ENCODE measurements at places on chromosomes 6 and 20. TPM values are rescaled to one million over a fixed set of nuclear protein-coding genes. Genes with fewer than 3 reads are reported as not detected.

DNA sequence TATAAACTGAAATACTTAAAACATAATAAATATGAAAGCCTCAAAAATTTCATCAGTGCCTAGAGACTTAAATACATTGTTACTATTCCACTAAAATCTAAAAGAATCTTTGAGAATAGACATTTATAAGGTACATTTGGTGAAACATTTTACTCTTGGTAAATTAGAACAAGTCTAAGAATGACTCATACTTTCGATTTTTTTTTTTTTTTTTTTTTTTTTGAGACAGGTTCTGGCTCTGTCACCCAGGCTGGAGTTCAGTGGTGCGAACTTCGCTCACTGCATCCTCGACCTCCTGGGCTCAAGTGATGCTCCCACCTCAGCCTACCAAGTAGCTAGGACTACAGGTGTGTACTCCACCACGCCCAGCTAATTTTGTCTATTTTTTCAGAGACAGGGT, 6.4 kb downstream of the FUCA2 start:
- H3K27me3 ChIP-seq, result no peaks in the 10 kb centered on the region
- H3K36me3 ChIP-seq, result peaks cover 25% of the 10 kb centered on the region
- no peak for DNase-seq
- H3K4me1 ChIP-seq, result no peaks in the 10 kb centered on the region

- H3K27ac ChIP-seq, result no peak overlapping the region
- DNase-seq, result no peak
- H3K36me3 ChIP-seq, result no peaks in the 10 kb centered on the region
- H3K27me3 ChIP-seq, result no peaks in the 10 kb centered on the region
- H3K4me1 ChIP-seq, result no peaks in the 10 kb centered on the region
- no peak overlapping the region for H3K4me3 ChIP-seq
Measured at GRCh38 chr6:147392917-147393625, 115.4 kb upstream of the SAMD5 start.

DNA sequence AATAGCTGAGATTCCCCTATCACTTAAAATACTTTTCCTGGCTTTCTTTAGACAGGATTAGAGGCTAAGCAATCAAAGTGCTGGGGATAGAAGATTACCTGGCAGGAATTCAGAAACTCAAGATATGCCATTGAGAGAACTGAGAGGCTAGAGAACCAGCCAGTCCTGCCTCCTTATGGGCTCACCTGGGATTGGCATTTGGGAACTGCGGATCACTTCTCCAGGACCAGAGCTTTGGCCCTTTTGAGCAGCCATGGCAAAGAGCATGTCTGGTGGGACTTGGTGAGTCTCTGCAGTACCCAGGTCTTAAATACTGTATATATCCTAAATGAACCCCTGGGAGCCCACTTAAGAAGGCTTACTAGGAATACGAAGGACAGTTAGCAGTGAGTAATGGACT, 399.1 kb downstream of the BTBD3 start:
- no peaks in the 10 kb centered on the region for H3K27me3 ChIP-seq
- DNase-seq, result no peak
- H3K4me1 ChIP-seq, result no peaks in the 10 kb centered on the region
- no peaks in the 10 kb centered on the region for H3K36me3 ChIP-seq

- H3K27me3 ChIP-seq, result peaks cover 5% of the 10 kb centered on the region
- H3K4me3 ChIP-seq, result peak overlapping the region; percentile 85
- peak overlapping the region; percentile 50 for H3K27ac ChIP-seq
- peaks cover 22% of the 10 kb centered on the region for H3K4me1 ChIP-seq
- DNase-seq, result no peak
Measured at GRCh38 chr20:58891086-58891717, 38.7 kb downstream of the GNAS start.

DNA sequence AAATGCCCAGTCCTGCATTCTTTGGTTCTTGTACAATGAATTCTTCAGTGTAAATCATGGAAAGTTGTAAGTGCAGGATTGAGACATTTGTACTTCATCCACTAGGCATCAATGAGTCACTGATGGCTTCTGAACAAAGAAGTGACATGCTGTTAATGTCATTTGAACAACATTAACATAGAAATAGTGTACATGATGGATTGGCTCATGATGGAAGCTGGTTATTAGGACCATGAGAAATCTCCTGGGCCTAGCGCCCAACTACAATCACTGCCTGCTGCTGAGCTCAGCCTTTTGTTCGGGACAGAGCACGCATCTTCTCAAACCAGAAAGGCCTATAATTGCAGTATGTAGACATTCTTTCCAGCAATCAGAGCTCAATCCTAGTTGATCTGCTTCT, 316.8 kb upstream of the TSHZ2 start:
- no peak overlapping the region for H3K27ac ChIP-seq
- H3K36me3 ChIP-seq, result no peaks in the 10 kb centered on the region
- no peaks in the 10 kb centered on the region for H3K4me1 ChIP-seq
- no peaks in the 10 kb centered on the region for H3K27me3 ChIP-seq

- H3K4me3 ChIP-seq, result no peak overlapping the region
- no peak for DNase-seq
- H3K36me3 ChIP-seq, result no peaks in the 10 kb centered on the region
Measured at GRCh38 chr6:35736253-35736894, 458 bp upstream of the ARMC12 start.

DNA sequence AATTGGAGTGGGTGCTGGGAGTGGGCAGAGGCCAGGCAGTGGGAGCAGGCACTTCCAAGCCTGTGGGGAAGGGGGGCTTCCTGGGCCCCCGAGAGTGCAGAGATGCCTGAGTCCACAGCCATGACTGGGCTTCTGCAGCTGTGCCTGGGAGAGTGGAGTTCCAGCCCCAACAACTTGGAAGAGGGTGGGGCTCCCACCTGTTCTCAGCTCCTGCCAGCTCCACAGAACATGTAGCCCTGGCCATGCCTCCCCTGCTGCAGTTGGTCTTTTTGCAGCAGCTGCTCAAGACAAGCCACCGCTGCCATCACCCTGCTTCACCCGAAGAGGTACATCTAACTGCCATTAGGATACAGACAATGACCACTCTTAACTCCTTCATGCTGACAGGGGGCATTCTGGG, 1092.3 kb downstream of the KHDRBS2 start:
- no peaks in the 10 kb centered on the region for H3K4me1 ChIP-seq
- H3K27ac ChIP-seq, result no peak overlapping the region
- DNase-seq, result no peak
- H3K4me3 ChIP-seq, result no peak overlapping the region
- no peaks in the 10 kb centered on the region for H3K36me3 ChIP-seq

DNA sequence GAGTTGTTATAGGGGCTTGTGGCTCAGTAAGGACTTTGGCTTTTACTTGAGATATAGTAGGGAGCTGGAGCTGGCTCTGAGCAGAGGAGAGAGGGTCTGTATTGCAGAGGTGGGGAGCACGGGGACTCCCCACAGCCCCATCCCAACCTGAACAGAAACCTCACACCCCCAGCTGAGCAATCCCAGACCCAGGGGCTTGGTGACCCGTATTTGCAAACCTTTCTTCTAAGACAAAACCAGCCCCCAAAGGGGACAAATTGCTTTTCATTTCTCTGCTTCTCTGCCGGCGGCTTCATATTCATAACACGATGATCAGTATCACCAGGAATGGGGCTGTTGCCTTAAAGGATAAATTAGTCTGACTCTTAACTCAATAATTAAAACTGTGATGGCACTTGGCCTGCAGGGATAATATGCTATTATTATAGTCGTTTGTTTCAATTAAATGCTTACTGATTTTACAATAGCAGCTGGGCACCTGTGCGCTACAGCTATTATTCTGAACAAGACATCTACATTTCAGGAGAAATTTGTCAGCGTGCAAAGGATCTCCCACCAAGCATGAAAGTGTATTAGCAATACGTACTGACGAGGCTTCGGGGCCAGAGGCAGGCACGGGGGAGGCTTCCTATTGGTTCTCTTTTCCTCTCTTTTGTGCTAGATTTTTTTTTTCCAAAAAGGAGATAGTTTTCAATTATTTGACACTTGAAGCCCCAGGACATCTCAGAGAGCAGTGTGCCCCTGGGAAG, 118.1 kb downstream of the TOX2 start:
- H3K4me1 ChIP-seq, result no peaks in the 10 kb centered on the region
- no peak overlapping the region for H3K4me3 ChIP-seq
- no peaks in the 10 kb centered on the region for H3K27me3 ChIP-seq
- DNase-seq, result no peak
- H3K27ac ChIP-seq, result no peak overlapping the region

- H3K27me3 ChIP-seq, result no peaks in the 10 kb centered on the region
- peaks cover 7% of the 10 kb centered on the region for H3K4me1 ChIP-seq
- DNase-seq, result peak; percentile 39
- no peak overlapping the region for H3K27ac ChIP-seq
- H3K36me3 ChIP-seq, result no peaks in the 10 kb centered on the region
Measured at GRCh38 chr6:168132531-168133167, 53.6 kb upstream of the FRMD1 start.

DNA sequence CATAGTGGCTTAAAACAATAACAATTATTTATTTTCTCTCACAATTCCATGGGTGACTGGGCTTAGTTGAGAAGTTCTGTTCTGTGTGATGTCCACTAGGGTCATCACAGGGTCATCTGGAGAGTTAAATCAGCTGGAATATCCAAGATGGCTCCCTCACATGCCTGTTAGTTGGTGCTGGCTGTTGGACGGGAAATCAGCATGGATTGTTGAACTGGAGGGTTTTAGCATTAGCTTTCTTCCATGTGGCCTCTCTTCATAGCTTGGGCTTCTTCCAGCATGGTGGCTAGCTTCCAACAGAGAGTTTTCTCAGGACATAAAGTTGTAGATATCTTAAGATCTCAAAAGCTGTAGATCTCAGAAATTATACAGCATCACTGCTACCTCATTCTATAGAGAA, 19.6 kb downstream of the MARCKS start:
- no peaks in the 10 kb centered on the region for H3K36me3 ChIP-seq
- no peaks in the 10 kb centered on the region for H3K27me3 ChIP-seq
- DNase-seq, result no peak
- no peaks in the 10 kb centered on the region for H3K4me1 ChIP-seq
- no peak overlapping the region for H3K4me3 ChIP-seq

DNA sequence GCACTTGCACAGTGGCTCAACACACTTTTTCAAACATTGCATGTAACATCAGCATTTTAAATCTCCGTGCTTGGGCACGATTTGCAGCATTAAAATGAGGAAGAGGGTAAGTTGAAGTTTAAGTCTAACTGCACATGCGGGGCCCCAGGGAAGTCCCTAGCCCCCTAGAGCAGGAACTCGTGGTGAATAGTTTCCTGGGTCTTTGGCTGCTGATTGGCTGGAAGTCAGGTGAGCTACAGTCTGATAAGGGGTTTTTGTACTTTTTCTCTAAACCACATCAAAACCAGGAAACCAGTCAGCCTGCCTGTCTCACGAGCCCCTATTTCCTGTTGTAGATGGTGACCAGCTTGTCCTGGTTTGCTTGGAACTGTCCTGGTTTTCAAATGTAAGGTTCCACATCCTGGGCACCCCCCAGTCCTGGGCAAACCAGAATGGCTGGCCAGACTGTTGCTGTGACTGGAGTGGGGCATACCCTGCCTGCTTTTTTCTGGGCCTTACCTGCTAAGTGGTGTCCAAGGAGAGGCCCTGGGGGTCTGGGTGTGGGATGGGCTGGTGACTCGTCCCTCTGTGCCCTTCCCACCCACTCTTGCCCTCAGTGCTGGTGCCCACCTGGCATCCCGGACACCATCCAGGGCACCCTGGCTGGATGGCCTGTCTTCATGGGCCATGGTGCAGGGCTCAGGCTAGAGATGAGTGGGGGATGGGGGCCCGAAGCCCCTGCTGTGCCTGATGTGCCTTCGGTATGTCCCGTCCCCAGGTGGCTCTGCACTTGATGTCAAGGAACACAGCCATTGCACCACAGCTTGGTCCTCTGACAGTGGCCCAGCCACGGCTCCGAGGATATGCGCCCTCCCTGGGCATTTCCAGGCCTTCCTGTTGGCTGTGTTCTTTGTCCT, 31.8 kb downstream of the SUN5 start:
- H3K27me3 ChIP-seq, result no peaks in the 10 kb centered on the region
- peak; percentile 46 for DNase-seq
- H3K4me3 ChIP-seq, result no peak overlapping the region
- no peak overlapping the region for H3K27ac ChIP-seq
- H3K4me1 ChIP-seq, result peaks cover 25% of the 10 kb centered on the region
- no peaks in the 10 kb centered on the region for H3K36me3 ChIP-seq

DNA sequence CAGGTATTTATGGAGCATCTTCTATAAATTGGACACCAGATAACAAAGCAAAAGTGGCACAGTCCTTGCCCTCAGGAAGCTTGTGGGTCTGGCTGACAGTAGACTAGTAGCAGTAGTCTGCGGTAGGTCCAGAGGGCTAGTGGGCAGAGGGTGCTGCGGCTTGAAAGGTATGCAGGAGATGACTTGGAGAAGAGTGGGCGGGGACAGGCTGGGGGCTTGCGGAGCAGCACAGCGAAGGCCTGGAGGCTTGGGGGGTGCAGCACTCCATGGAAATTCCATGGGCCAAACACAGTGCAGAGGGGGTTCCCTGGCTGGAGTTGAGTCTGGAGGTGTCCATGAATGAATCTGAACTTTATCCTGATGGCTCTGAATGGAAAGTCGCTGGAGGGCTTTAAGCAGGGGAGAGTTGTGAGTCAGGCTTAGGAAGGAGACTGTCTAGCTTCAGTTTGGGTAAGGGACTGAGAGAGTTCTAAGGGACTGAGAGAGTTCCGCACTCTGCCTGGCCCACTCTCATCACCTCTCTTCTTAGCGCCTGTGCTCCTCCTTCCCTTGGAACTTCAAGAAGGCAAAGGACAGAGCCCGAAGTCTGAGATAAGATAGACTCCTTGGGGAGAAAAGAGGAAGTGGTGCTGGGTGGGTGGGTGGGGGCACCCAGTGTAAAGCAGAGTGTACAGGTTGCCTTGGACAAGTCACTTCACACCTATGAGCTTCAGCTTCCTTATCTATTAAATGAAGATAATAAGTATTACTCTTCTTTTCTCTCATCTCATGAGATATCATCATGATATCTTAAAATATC, 8.8 kb downstream of the PKIG start:
- DNase-seq, result no peak
- H3K27me3 ChIP-seq, result no peaks in the 10 kb centered on the region
- H3K4me1 ChIP-seq, result peaks cover 3% of the 10 kb centered on the region
- H3K36me3 ChIP-seq, result no peaks in the 10 kb centered on the region
- H3K4me3 ChIP-seq, result no peak overlapping the region

The GGTLC1 gene
- polyA plus RNA-seq, result not detected

The BMP7 gene
- 14.7 TPM for polyA plus RNA-seq

The HLA-DRB1 gene
- polyA plus RNA-seq, result 7.2 TPM
